ENCODE measurements at places on chromosomes 7 and 10. TPM values are rescaled to one million over a fixed set of nuclear protein-coding genes. Genes with fewer than 3 reads are reported as not detected.
A peak's percentile ranks its signal among the peaks of the same experiment; 100 is the strongest.

DNA sequence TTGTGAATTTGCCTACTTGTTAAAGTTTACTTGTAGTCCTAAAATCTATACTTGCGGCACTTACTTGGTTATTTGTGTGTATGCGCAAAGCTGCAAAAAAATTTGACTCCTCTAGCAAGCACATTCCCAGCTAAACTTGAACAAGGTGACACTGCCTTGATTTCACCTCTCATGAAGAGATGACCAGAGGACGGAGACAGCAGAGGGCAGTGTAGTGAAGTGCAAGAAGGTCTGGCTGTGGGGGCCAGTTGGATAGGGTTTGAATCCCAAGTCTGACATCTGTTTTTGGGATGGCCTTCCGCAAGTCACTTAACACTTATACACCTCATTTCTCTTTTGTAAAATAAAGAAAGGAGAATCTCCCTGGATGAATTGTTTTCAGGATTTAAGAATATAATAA is 15.7 kb downstream of the SLK start:
- peak; percentile 42 for DNase-seq

GRCh38 chr7:83648464-83649241 is at the start of gene SEMA3E:
Gene SEMA3E (minus strand): TSS chr7:83649139.
- DNase-seq = no peak

DNA sequence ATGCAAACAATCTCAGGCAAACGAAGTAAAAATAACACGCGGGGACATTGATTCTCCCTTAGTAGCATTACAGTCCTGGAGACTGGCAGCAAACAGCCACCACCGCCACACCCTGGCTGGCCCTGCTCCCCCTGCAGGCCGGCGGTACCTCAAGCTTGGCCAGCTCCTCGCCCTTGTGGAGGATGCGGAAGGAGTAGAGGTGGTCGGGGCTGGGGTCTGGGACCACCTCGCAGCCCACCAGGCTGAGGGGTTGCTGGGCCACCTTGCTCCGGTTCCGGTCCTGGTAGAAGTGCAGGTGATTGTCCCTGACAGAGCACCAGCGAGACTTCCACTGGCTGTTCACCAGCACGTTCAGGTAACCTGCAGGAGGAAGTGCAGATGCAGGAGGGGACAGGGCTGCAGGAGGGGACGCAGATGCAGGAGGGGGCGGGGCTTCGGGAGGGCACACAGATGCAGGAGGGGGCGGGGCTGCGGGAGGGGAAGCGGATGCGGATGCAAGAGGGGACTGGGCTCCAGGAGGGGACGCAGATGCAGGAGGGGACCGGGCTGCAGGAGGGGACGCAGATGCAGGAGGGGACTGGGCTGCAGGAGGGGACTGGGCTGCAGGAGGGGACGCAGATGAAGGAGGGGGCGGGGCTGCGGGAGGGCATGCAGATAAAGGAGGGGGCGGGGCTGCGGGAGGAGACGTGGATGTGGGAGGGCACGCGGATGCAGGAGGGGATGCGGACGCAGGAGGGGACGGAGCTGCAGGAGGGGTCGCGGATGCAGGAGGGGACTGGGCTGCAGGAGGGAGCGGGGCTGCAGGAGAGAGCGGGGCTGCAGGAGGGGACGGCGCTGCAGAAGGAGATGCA is 65.7 kb downstream of the VWA2 start:
- no peak for DNase-seq

- DNase-seq = peak; percentile 4
Observed at GRCh38 chr7:77796960-77797359, 1.3 kb downstream of the TMEM60 start.

Gene COL26A1
- not detected for total RNA-seq

Gene PPIF
- 76.5 TPM for total RNA-seq

GRCh38 chr7:111077001-111077400 is 13.9 kb upstream of the LRRN3 start:
- DNase-seq = no peak

DNA sequence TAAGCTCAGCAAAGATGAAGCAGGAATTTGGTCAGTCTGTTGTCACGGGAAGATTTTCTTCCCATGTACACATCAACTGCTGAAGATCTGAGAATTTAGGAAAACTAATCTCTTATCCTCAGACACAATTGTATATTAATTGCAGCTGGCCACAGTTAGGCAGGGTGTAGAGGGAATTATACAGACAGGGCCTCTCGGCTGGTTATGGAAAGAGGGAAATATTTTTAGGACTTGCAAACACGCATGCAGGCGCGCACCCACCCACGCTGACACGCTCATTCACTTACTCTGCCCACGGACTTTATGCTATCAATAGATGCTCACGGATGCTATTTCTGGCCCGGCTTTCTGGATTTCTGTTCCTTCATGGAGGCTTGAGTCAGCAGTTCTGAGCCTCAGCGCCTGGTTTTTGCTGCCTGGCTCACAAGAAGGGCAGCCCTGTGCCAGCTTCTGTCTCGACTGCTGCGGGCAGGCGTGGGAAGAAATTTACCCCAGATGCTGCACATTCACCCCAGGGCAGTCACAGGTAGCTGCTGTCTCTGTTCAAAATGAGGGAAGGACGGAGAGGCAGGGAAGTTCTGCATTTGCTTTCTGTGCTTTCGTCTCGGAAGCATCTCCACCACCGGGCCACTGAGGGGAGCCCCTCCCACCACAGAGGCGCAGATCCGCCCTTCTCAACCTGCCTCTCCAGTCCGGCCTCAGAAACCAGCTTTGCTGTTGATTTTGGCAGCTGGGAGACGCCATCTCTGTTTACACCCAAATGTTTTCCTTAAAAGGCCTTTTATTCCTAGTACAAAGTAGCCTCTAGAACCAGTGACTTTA is 116.3 kb upstream of the BTBD16 start:
- no peak for DNase-seq

- DNase-seq = peak; percentile 91
Observed at GRCh38 chr10:12419262-12419847, 70.0 kb downstream of the CAMK1D start.

- no peak for DNase-seq
Observed at GRCh38 chr10:52092390-52092789, 221.7 kb upstream of the DKK1 start.

DNA sequence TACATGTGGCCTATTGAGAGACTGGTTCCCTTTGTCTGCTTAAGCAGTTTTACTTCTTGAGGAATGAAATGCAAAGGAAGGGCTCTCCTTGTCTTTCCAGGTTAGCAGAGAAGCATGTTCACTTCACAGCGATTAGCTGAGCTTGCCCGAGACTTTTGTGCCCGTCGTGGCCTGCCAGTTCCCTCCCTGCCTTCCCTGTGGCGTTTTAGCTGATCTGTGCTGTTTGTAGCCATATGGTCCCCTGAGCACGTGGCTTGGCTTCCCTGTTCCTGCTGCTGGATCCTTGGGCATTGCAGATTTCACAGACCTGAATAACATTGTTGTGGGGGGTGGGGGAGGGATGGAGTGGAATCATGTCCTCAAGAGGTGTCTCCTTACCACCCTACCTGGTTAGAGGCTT is 61.8 kb downstream of the SND1 start:
- no peak for DNase-seq

DNA sequence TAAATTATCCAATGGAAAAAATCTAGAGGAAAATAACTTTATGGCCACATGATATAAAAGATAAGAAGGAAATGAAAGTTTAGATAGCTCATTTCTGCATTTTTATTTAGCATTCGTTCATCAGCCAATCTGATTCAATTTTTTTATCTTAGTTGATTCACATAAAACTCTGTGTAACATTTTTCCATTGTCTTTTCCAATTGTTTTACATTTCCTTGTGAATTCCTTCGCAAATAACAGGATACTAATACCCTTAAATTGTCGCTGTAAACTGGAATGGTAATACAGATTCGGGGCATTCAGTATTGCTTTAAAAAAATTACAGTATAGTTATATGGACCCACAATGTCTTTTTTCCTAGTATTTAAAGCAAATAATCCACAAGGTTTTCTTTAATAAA is 136.4 kb downstream of the CUBN start:
- no peak for DNase-seq

GRCh38 chr7:139995017-139995915 is 67.5 kb downstream of the PARP12 start:
- DNase-seq = peak; percentile 73

Gene TMEM196
- total RNA-seq = not detected

DNA sequence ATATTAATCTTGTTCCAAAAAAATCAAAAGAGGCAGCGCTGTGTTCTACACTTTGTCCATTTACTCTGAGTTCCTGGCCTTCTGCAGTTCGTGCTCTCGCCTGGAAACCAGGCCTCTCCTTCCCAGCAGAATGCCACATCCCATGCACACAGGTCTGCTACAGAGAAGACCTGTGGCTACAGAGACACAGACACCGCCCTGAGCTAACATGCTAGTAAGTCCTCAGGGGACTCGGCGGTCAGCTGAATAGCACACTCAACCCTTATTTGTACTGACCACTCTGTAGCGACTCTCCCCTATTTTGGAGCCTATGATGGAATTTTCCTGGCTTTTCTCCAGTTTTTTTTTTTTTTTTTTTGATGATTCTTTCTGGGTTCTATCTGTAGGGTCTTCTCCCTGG is 12.8 kb downstream of the CREB3L2 start:
- DNase-seq = no peak

- no peak for DNase-seq
Observed at GRCh38 chr7:95101422-95101821, 194.0 kb downstream of the PPP1R9A start.

GRCh38 chr7:47071866-47072265 is 510.0 kb downstream of the TNS3 start:
- DNase-seq = no peak

Gene LRIT1
- not detected for total RNA-seq

Gene SDK1
- 1.5 TPM for total RNA-seq

Gene COL13A1
- total RNA-seq = 0.47 TPM

GRCh38 chr10:32459051-32459698 is 13.2 kb downstream of the CCDC7 start:
- no peak for DNase-seq

Data from MCF 10A (cell line).